ENCODE measurements at places on chromosomes 1 and 21.

- peak; percentile 43 for DNase-seq
Observed at GRCh38 chr1:109910963-109911798, 532 bp downstream of the CSF1 start.

DNA sequence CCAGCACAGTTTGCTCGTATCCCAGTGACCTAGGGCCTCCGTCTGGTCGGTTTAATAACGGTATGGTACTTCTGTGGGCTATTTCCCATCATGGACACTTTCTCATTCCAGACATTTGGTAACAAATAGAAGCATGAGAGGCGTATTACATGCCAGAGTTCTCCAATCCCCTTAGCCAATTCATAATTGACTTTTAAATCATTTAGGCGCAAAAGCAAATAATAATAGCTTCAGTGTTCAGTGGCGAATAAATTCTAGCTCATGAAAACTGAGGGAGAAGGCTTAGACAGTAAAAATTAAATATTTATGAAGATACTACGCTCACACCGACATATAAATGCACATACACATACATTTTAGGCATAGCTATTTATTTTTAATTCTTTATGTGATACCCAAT lies 50.6 kb downstream of the CD247 start:
- DNase-seq = no peak

GRCh38 chr1:54815086-54815876 lies 14.2 kb upstream of the TTC22 start:
- DNase-seq = no peak

GRCh38 chr1:221439747-221440501 lies 302.0 kb downstream of the DUSP10 start:
- DNase-seq = peak; percentile 25

GRCh38 chr21:44923480-44924084 lies 2.9 kb upstream of the ITGB2 start:
- DNase-seq = no peak

GRCh38 chr1:87292684-87293493 lies 35.8 kb upstream of the LMO4 start:
- peak; percentile 75 for DNase-seq

- no peak for DNase-seq
Observed at GRCh38 chr1:210541680-210542358, 213.1 kb downstream of the HHAT start.

- DNase-seq = no peak
Observed at GRCh38 chr1:81662913-81663526, 137.7 kb upstream of the ADGRL2 start.

DNA sequence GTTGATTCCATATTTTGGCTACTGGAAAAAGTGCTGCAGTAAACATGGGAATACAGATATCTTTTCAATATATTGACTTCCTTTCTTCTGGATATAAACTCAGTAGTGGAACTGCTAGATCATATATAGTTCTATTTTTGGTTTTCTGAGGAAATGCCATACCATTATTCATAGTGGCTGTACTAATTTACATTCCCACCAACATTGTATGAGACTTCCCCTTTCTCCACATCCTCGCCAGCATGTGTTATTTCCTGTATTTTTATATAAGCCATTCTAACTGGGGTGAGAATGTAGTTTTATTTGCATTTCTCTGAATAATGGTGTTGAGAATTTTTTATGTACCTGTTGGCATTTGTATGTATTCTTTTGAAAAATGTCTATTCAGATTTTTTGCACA lies 385.2 kb downstream of the NUF2 start:
- no peak for DNase-seq

GRCh38 chr1:156744344-156744743 lies 3.5 kb upstream of the MRPL24 start:
- no peak for DNase-seq

DNA sequence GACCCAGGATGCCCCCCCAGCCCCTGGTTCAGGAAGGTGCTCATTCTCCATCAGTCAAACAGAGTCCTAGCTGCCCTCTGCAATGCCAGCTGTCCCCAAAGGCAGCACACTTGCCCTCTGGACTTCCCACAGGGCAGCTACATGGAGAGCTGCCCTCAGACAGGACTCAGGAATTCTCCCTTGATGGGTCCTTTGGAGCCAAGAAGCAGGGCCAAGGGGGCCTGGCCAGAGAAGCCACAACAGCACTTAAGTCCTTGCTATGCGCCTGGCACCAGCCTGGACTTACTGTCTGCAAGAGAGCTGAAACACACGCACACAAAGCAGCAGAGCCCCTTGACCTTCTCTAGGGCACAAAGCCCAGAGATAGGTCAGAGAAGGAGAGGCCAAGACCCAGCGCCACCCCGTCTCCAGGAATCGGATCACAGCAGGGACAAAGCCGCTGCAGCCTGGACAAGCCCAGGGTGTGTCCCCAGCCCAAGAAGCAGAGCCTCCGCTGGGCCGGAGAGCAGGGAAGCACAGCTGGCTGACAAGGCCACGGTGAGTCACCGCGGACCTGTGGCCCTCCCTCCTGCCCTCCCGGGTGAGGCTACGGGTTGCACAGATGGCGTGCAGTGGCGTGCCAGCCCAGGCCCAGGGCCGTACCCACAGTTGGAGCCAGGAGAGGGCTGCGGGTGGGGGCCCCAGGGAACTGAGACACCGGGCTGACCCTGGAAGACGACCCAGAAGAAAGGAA lies 1.7 kb downstream of the WNT9A start:
- DNase-seq = no peak

GRCh38 chr21:31671146-31671716 lies 11.7 kb downstream of the SOD1 start:
- DNase-seq = no peak

GRCh38 chr1:19644681-19645410 lies 735 bp downstream of the NBL1 start:
- peak; percentile 65 for DNase-seq

DNA sequence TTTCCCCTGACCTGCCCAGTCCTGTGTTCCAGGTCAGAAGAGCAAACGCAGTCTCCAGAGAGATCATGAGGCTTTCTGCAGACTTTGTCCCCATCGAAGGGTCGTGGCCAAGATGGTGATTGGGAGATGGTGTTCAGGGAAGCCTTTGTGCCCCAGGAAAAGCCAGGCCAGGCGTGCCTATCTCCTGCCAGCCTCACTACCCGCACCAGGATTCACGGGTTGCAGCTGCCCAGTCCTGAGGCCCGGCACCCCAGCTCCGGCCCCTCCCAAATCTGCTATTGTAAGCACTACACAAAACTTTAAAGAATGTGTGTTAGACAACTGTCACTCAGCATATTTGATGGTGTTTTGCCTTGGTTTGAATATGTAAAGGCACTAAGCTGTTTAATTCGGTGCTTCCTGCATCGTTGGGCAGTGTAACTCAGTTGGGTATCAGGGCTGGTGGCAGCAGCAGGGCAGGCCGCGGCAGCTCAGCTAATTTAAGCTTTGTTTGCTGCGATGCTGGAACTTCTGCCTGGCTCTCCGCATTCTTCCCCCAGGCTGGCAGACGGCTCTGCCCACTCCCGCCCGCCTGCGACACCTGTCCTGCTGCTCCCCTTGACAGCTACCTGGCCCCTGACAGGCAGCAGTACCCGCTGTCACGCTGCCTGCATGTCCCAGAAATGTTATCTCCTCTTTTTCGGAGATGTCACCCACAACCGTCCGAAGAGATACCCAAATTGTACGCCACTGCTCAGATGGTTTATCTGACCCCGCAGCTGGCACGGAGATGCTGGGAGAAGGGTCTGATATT lies 209.0 kb upstream of the VAMP3 start:
- no peak for DNase-seq

DNA sequence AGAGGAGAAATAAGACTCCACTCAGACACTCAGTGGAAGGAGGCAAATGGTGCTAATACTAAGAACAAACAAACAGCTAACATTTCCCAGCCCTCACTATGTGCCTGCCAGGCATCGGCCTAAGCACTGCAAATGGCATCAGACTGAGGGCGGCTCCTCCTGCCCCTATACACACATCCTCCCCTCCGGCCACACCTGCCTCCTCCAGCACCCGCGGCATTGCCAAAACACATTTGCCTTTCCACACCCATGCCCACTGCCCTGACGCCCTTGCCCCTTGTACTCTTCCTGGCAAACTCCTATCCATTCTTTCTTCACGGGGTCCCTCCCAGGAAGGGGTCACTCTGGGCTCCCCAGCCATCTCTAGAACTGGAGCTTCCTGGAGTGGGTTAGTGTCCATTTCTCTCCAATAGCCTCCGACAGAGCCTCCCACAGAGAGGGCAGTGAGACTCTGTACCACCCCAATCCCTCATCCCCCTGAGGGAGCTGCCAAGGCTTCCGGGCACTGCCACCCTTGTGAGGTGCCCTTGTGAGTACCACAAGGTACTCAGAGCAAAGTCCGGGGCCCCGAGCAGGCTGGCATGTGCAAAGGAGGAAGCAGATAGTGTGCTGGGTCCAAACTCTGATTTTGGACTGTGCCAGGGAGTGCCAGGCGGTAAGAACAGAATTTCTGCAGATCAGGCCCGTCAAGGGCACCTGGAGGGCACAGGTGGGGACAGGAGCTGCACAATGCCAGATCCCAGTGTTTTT lies 959 bp downstream of the AKR7A3 start:
- no peak for DNase-seq

DNA sequence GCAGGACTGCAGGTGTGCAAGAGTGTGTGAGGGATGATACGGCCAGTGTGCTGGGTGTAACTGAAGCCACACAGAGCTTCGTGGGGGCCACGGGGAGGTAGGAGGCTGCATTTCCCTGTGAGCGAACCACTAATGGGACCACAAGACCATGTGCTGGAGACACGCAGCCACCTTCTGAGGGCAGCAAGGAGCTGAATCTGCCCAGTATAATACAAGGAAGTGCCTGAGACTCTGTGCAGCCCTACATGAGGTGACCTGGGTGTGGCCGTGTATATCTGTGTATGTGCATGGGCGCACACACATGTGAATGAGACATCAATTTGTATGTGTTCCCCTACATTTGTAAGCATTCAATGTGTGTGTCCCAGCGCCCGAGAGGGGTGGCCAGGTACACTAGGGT lies 50.8 kb downstream of the CHD5 start:
- DNase-seq = no peak

DNA sequence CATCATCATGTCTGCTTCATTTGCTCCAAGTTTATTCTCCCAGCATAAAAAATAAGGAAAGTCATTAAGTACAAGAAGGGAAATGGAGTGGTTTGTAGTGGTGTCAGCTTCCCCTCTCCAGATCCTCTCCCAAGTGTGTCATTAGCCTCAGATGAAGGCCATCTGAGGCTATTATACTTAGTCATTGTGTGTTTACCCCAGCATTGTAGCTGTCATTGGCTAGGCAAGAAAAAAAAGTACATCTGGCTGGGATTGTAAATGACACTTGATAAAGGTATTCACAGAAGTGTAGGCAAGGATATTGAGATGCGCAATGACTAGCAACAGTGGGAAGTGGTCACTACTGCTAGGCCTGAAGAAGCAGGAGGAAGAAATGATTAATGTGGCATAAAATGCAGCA lies 316.9 kb upstream of the SGIP1 start:
- no peak for DNase-seq

GRCh38 chr1:117286562-117286961 lies 75.8 kb upstream of the VTCN1 start:
- DNase-seq = no peak

DNA sequence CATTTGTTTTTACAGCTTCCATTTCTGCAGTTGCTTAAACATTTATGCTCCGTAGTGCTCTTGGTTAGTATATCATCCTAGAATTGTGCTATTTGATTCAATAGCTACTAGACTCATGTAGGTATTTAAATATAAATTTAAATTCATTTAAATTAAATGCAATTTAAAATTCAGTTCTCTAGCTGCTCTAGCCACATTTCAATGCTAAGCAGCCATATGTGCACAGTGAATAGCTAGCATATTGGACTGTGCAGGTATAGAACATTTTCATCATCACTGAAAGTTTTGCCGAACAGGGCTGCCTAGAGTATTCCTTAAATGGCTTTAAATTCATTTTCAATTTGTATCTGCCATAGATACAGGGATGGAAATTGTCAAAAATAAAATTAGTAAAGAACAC lies 32.5 kb downstream of the CELF3 start:
- DNase-seq = no peak

DNA sequence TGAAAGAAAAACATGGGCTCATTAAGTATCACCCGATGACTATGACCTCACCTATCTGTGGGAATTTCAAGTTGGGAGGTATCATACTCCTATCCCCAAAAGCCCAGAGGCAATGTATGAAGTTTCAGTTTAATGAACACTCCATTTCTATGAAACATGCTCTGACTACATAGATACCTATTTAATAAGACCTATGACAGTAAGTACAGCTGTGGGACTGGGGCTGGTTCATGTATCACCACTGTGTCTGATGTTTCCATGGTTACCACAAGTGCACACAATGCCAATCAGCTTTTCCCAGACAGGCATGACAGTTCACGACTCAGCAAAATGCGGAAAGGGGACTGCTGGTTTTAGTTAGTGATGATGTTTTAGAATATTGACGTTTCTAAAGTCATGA lies 167.7 kb downstream of the SIPA1L2 start:
- no peak for DNase-seq

DNA sequence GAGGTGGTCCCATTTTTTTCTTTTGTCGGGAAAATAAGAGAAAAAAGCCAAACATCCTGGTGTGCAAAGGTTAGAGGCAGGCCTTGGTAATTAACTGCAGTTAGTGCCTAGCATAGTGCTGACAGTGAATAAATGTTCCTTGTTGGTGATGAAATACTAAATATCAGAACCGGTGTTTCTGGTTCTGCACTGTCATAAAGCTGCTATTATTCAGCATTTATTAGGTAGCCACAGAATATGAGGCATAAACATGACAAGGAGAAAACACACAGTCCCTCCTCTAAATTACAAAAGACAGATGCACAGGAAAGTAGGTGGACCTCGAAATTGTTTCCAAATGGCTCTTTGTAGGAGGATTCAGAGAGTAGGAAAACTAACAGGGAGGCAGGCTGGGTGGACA lies 122.0 kb upstream of the ADGRL2 start:
- no peak for DNase-seq

DNA sequence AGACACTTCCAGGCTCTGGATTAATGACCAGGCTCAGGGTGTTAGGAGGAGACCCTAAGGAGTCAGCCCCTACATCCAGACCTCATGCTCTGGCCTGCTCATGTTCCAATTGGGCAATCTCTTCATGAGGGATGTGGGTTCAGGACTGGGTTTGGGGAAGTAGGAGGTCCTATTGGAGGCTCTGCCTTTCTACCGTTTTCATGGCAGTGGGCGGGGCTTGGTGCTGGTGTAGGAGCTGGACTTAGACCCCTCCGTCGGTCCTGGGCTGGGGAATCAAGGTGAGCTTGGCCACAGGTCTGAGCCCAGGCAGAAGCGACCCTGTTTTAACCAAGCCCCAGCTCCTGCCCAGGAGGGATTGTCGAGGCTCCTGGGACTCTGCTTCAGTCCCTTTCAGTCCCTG lies 123.4 kb downstream of the PRDM16 start:
- DNase-seq = no peak

DNA sequence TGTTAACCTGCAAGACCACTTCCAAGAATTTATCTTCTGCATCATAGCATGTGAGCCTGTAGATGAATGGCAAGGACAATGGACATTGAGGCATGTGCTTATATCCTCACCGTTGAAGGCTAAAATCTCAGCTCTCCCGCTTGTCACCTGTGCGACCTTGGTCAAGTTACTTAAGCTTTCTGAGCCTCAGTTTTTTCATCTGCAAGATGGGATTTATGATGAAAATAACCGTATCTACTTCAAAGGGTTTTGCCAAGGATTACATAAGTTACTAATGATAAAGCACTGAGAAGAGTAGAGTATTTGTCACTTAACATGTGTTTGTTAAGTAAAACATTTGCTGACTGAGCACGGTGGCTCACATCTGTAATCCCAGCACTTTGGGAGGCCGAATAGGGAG lies 14.9 kb downstream of the RAP1GAP start:
- no peak for DNase-seq

GRCh38 chr1:156815307-156815826 lies 1.3 kb downstream of the SH2D2A start:
- DNase-seq = no peak

Measured in CD4-positive, alpha-beta T cell treated with Interleukin-17A for 4 hours (primary cell).